Small intestine (tissue), 16 donors: ENCODE measurements at places on chromosomes 16 and 17. TPM values are rescaled to one million over a fixed set of nuclear protein-coding genes. Genes with fewer than 3 reads are reported as not detected.
A peak's percentile ranks its signal among the peaks of the same experiment; 100 is the strongest.

DNA sequence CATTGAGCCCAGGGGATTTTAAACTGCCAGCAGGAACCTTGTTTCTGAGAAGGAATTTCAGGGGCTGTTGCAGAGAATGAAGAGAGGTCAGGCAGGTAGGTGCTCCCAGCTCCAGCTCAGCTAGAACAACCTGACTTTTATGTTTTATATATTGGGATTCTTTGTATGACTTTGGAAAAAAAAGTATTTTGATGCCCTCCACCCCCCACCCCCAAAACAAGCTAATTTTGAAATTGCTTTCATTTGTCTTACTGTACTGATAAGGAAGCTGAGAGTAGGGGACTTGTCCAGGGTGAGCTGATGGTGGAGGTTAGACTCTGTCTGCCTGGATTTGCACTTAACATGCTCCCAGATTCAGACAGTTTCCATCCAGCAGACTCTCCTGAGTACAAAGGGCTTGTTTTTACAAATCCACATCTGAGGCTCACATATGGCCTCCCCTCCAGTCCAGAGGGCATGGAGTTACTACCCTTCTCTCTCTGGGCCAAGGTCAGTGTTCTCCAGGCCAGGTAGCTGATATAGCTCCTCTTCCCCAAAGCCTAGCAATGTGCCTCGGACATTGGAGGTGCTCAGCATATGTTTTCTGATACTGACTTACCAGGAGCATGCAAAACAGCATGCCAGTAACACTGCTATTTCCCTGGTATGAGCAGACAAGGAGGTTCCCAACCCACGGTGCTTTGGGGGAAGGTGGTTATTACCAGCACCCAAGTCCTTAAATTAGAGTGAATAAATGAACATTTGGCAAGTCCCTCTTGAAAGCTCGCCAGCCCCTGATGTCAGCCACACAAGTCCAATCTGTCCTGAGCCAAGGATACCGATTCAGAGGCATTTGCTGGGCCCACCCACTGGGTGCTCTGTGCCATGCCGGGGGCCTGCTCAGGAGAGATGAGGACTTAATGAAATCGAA is 11.3 kb downstream of the STX1B start:
- DNase-seq, result peak; percentile 41
- no peaks in the 10 kb centered on the region for H3K4me1 ChIP-seq
- H3K27me3 ChIP-seq, result no peaks in the 10 kb centered on the region
- no peaks in the 10 kb centered on the region for H3K36me3 ChIP-seq

DNA sequence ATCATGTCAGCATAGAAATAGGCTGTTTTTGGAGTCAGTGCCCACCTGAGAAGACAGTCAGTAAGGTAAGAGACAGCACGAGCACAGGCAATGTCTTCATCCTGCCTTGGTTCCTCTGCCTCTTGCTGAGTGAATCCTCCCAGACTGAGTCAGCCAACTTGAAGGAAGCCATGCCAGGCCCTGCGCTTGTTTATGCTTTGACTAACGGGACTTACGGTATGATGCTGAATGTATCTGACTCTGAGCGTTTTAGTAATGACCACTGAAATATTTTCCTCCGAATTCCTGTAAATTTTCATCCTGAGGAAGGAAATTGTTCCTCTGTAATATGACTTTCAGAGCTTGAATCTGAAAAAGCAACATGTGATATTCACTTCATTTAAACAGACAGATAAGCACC is 18.0 kb downstream of the C17orf67 start:
- no peaks in the 10 kb centered on the region for H3K36me3 ChIP-seq
- no peak for DNase-seq
- no peak overlapping the region for H3K4me3 ChIP-seq
- H3K27ac ChIP-seq, result no peak overlapping the region

GRCh38 chr16:35339337-35339736 is 1879.9 kb downstream of the TP53TG3F start:
- H3K27ac ChIP-seq, result no peak overlapping the region
- H3K36me3 ChIP-seq, result no peaks in the 10 kb centered on the region
- no peak overlapping the region for H3K4me3 ChIP-seq
- H3K27me3 ChIP-seq, result no peaks in the 10 kb centered on the region
- no peaks in the 10 kb centered on the region for H3K4me1 ChIP-seq

DNA sequence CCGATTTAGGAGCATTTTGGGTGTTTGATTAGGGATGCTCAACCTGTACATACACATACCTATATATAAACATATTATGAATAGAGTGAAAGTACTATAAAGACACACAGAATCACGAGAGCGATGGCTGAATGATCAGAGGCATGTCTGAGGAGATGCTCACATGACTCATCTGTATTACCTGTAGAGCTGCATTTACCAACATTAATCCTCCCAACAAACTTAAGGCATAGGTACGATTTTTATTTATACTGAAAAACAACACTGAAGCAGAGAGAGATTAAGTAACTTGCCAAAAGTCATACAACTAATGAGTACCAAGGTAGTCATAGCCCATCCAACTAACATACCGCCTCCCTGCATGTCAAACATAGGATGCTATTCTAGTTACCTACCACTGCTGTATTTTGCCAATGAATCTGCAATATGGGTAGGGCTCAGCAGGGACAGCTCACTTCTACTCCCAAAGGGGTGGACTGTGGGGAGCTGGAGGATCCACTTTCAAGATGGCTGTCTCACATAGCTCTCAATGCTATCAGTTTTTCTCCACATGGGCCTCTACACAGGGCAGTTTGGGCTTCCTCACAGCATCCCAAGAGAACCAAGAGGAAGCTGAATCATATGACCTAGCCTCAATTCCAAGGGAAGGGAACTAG is 7.3 kb downstream of the CYB5D1 start:
- no peaks in the 10 kb centered on the region for H3K27me3 ChIP-seq
- no peak overlapping the region for H3K4me3 ChIP-seq
- no peak overlapping the region for H3K27ac ChIP-seq

DNA sequence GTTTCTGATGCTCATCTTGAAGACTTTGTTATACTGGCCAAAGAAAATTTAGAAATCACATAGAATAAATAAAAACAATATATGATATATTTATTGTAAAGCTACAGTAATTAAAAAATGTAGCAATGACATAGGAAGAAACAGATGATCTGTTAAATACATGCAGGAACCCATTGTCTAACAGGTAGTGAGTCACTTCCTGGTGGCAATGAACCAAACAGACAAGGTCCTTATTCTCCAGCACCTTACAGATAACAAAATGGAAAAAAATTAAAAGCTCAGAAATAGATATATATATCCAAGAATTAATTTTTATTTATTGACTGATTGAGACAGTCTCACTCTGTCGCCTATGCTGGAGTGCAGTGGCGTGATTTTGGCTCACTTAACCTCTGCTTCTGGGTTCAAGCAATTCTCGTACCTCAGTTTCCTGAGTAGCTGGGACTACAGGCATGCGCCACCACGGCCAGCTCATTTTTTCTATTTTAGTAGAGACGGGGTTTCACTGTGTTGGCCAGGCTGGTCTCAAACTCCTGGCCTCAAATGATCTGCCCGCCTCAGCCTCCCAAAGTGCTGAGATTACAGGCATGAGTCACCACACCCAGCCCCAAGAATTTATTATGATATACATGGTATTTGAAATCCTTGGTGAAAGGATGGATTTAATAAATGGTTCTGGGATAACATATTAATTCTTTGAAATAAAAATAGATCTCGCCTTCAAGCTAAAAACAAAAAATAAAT is 7.5 kb downstream of the NETO2 start:
- DNase-seq, result peak; percentile 37
- H3K27me3 ChIP-seq, result no peaks in the 10 kb centered on the region
- H3K4me1 ChIP-seq, result no peaks in the 10 kb centered on the region
- H3K27ac ChIP-seq, result no peak overlapping the region

DNA sequence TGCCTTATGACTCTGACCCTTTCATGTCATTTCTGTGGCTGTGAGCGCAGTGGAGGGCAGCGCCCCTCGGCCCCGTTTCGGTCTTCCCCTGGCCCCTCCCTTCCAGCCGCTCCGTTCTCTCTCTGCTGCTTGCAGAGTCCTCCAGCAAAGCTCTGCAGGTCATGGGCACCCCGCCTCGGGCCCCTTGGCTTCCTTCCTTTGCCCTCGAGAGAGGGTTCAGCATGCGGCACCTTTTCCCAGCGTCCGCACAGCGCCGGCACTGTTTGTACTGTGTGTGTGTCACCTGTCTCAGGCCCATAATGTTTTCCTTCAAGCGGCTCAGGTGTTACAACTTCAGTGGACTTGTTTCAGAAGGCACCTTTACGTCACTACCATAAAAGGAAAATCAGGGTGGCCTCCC is 98.5 kb downstream of the RAP1GAP2 start:
- H3K4me1 ChIP-seq, result no peaks in the 10 kb centered on the region
- no peaks in the 10 kb centered on the region for H3K36me3 ChIP-seq
- no peak overlapping the region for H3K4me3 ChIP-seq

DNA sequence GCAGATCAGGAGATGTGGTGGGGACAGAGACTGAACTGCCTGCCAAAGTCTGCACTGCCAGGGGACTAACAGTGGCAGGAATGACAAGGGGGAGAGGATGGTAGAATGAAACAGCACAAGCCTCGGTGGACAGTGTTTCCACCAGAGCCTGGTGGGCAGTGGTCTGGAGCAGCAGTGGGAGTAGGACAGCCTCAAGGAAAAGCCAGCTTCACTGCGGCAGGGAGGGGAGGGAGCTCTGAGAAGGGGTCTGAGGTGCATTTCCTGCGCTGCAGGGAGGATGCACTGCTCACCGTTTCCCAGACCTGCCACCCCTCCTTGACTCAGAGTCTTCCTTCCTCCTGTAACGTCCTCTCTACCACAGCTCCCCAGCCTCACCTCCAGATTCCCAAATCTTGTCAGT is 33.8 kb downstream of the MARCHF10 start:
- H3K36me3 ChIP-seq, result no peaks in the 10 kb centered on the region
- no peaks in the 10 kb centered on the region for H3K27me3 ChIP-seq

- no peak for DNase-seq
- no peaks in the 10 kb centered on the region for H3K4me1 ChIP-seq
- H3K27ac ChIP-seq, result no peak overlapping the region
- H3K4me3 ChIP-seq, result no peak overlapping the region
- no peaks in the 10 kb centered on the region for H3K36me3 ChIP-seq
- H3K27me3 ChIP-seq, result no peaks in the 10 kb centered on the region
Measured at GRCh38 chr16:26976873-26977272, 89.9 kb upstream of the C16orf82 start.

DNA sequence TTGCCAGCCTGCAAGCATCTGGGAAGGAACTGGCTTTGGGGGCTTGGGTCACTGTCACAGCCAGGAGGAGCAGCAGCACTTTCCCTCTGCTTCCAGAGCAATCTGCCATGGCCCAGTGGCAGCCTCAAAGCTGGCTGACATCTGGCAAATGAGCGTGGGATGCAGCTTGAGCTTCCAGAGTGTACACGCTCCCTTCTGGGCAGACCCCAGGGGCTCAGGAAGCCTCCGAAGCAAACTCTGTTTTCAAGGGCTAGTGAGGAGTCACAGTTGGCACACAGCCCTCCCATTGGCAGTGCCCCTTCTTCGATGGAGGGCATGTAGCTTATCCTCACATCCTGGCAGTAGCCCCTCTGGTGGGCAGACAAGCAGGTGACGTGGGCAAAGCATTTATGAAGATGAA is 249.6 kb downstream of the ENGASE start:
- H3K27ac ChIP-seq, result no peak overlapping the region
- DNase-seq, result no peak
- no peaks in the 10 kb centered on the region for H3K36me3 ChIP-seq

DNA sequence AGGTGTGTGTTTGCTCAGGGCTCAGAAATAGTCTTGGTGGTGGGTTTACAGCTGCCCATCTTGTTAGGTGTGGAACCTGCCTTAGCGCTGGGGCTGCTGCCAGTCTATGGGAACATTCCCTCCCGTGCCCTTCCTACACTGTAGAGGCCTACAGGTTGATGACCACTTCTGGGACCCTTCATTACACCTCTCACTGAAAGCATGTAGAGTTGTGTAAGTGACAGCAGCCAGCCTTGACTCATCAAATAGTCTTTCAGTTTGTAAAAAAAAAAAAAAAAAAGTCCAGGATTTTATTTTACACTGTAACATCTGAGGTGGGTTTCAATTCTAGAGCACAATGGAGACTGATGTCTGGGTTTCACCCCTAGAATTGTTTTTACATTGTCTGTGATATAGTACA is 193.9 kb downstream of the SPECC1 start:
- peaks cover 5% of the 10 kb centered on the region for H3K36me3 ChIP-seq
- H3K4me1 ChIP-seq, result no peaks in the 10 kb centered on the region
- H3K27me3 ChIP-seq, result no peaks in the 10 kb centered on the region

- H3K27me3 ChIP-seq, result no peaks in the 10 kb centered on the region
- DNase-seq, result no peak
- H3K4me3 ChIP-seq, result no peak overlapping the region
- no peaks in the 10 kb centered on the region for H3K36me3 ChIP-seq
- H3K4me1 ChIP-seq, result no peaks in the 10 kb centered on the region
Measured at GRCh38 chr16:79037521-79038373, 562.8 kb downstream of the MAF start.

DNA sequence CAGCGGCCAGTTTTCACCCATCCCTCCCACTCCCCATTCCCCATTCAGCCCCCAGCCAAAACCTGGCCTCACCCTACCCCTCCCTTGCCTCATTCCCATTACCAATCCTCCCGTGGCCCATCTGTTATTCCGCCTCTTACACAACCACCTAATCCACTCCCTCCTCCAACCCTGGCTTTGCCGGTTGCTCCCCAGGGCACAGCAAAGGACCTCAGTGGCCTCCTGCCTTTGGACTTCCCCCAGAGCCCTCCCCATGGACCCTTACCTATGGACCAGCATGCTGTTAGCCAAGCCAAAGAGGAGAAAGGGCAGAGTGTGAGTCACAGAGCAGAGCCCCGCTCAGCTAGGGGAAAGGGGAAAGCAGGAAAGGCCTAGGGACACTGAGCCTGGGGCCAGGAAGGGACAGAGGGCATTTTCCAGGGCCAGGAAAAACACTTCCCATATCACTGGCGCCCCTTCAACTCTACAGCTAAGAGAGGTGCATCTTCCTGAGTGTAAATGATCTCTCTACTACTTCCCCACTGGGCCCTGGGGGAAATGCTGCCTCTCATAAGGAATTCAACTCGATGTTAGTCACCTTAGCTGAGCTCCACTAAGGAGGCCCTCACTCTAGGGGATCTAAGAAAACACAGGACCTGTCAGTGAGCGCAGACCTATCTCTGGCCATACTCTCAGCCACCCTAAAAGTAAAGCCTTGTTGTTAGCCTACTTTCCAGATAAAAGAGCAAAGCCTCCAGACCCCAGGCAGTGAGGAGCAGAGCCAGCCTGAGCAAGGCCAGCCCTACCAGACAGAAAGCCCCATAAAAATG is 10.6 kb downstream of the PEMT start:
- no peaks in the 10 kb centered on the region for H3K4me1 ChIP-seq
- H3K4me3 ChIP-seq, result no peak overlapping the region
- no peaks in the 10 kb centered on the region for H3K36me3 ChIP-seq
- no peaks in the 10 kb centered on the region for H3K27me3 ChIP-seq

GRCh38 chr17:10063730-10064241 is 134.6 kb downstream of the GAS7 start:
- no peak overlapping the region for H3K27ac ChIP-seq
- no peak for DNase-seq
- no peaks in the 10 kb centered on the region for H3K27me3 ChIP-seq
- no peaks in the 10 kb centered on the region for H3K36me3 ChIP-seq
- H3K4me3 ChIP-seq, result no peak overlapping the region

Gene CD300C
- 0.81 TPM for polyA plus RNA-seq

Gene CLDN6
- polyA plus RNA-seq, result not detected

Gene SBK1
- polyA plus RNA-seq, result under 0.01 TPM

Gene GPATCH8
- polyA plus RNA-seq, result 12.8 TPM

Gene GPRC5B
- 0.22 TPM for polyA plus RNA-seq
